CD4-positive, alpha-beta T cell treated with Interleukin-17A for 4 hours (primary cell): ENCODE measurements at places on chromosomes 11 and 22.

GRCh38 chr11:23897453-23898286 is 599.2 kb upstream of the LUZP2 start:
- no peak for DNase-seq

DNA sequence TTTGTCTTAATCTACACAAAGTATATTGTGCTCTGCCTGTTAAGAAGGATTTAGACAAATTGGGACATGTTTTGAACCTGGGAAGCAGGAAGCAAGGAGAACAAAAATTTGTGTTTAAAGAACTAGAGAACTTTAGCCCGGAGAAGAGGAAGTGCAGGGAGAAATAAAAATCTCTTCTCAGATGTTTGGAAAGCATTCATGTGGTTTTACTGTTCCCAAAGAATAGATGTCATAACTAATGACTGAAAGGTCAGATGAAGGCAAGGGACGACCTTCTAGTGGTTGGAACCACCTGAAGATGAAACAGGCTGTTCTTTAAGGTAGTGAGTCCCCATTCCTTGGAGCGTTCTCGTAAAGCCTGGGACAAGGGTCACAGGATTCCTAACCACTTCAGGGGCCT is 38.3 kb downstream of the IRAG1 start:
- no peak for DNase-seq

- no peak for DNase-seq
Observed at GRCh38 chr11:77090046-77090372, 12.6 kb upstream of the OMP start.

DNA sequence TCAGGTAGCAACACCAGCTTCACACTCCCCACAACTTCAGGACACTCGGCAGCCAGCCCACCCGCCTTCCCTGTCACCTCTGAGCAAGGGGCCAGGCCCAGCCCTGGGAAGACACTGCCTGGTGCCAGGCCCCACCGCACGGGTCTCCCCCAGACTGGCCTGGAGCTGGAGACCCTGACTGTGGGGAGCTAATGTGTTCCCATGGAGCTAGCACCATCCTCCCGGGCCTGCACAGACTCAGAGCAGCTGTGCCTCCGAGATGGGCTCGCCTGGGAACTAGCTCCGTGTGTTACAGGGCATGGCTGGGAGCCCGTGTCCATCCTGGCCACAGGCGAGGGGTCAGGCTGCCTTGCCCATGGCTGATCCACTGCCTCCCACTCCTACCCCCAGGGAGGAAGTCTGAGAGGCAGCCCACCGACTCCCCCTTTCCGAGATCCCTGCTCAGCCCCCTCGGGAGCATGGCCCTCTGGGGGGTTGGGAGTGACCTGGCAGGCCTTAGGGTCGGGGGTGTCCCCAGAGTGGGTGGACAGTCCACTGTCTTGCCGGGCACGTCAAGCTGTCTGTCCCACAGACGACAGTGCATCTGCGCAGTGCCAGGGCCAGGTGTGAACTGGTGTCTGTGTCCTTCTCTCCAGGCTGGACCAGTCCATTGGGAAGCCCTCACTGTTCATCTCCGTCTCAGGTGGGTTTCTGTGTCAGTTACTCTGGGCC is 76.7 kb upstream of the KCNQ1OT1 start:
- DNase-seq = no peak

GRCh38 chr22:19271856-19272535 is 19.5 kb downstream of the CLTCL1 start:
- no peak for DNase-seq
